ENCODE measurements at places on chromosomes 6 and 20.

DNA sequence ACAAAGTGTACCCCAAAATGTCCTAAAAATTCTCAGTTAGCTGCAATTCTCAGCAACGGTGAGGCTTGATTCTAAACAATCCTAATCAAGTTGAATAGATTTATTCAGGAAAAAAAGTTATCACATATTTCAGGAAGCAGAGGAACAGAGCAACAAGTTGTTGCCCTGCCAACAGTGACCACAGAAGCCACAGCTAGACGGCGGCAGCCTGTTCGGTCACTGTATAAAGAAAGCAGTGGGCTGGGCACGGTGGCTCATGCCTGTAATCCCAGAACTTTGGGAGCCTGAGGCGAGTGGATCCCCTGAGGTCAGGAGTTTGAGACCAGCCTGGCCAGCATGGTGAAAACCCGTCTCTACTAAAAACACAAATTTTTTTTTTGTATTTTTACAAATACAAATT is 171.2 kb upstream of the BMP5 start:
- peak; percentile 35 for DNase-seq

GRCh38 chr6:26324295-26324727 is 40.7 kb upstream of the BTN3A2 start:
- no peak for DNase-seq

DNA sequence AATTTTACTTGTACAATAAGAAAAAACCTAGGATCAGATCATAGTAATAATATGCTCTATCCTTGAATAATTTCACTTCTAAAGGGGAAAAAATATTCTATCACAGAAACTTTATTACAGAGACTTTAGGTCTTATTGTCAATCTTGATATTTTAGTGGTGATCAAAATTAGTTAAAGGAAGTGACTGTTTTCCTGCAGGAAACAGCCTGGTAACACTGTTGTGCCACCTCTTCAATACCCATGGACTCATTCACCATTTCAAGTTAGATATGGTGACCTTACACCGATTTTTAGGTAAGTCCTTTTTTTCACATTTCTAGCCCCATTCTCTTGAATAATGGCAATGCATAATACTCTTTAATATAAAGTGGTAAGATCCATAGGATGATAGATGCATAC is 99.2 kb downstream of the MTFR2 start:
- no peak for DNase-seq

- peak; percentile 56 for DNase-seq
These were observed 24.0 kb upstream of the NPBWR2 start for GRCh38 chr20:64131406-64131805.

- peak; percentile 78 for DNase-seq
These were observed 10.9 kb downstream of the ZNF217 start for GRCh38 chr20:53582574-53583351.

- DNase-seq, result no peak
These were observed 356.0 kb downstream of the HDGFL1 start for GRCh38 chr6:22925304-22925835.

DNA sequence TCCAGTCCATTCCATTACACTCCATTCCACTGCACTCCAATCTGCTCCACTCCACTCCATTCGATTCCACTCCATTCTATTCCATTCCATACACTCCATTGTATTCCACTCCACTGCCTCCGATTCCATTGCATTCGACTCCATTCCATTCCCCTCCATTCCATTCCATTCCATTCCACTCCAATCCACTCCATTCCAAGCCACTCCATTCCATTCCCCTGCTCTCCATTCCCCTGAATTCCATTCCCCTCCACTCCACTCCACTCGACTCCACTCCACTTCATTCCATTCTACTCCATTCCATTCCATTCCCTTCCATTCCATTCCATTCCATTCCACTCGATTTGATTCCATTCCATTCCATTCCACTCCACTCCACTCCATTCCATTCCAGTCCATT is 25.7 kb upstream of the DEFB125 start:
- DNase-seq, result no peak

DNA sequence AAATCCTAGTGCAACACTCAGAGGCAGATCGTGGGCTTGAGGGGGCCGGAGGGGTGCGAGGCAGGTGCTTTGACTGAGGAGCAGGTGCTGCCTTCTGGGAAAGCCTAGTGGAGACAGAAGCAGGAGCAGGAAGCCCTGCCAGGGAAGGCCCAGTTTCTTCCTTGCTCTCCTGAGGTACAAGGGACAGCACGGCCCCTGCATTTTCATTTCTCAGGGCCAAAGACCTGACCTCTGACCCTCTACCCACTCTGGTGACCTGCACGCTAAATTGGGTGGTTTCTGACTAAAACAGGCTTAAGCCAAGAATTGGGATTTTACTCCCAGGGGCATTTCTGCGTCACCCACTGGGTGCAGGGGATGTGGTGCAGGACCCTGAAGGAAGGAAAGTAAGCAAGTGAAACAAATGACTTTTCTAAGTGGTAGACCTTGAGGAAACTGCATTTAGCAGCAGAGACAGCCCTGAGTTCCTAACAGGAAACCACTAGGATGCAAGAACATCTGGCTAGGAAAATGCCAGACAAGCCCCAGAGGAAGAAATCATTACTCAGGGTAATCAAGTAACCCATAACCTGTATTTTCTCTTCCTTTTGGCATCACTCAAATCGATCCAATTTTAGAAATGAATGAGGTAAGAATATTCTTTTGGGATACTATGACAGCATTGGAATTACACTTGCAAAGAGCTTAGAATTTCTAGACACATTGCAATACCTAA is 141.7 kb downstream of the CD164 start:
- no peak for DNase-seq

DNA sequence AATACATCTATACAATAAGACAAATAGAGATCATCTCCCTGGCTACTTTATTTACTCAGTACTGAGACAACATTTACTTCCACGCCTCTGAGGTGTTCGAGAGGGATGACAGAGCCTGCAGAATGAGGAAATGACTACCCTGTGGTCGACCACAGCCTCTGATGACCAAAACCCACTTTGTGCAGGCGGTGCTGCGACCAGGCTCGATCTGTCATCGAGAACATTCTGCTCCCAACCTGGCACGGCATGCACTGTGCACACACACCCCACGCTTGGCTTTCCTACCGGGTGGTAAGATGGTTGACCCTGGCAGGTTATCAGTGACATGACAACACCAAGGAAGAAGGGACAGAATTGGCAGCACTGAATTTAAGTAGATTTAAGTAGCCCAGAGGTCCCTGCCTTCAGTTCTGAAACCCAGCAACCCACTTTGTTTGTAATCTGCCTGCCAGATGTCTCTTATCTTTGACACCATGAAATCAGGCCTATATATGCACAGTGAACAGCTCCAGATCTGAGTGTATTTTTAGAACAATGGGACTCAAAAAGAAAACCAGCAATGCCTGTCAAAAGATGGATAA is 42.6 kb downstream of the TTI1 start:
- peak; percentile 78 for DNase-seq

DNA sequence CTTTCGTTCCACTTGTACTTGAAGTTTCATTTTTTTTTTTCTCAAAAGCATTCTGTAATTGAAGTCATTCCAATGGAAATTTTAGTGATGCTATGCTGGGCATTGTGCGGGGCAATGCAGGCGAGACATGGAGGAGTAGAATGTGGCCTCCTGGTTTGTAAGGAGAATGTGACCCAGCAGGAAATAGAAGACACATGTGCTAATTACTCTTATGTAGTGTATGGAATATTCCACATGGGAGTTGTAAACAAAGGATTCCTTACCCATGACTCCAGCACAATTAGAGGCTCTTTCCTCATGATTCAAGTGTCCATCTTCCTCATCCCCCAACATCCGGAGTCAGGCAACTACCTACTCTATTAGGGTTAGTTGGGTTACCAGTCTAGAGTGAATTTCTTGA is 14.9 kb upstream of the RFPL4B start:
- DNase-seq, result peak; percentile 31

- peak; percentile 42 for DNase-seq
These were observed 1.2 kb downstream of the IFNGR1 start for GRCh38 chr6:137217801-137218472.

- no peak for DNase-seq
These were observed 2.1 kb downstream of the CDSN start for GRCh38 chr6:31118178-31118577.

- DNase-seq, result peak; percentile 65
These were observed 123.3 kb downstream of the KIF13A start for GRCh38 chr6:17863901-17864754.

DNA sequence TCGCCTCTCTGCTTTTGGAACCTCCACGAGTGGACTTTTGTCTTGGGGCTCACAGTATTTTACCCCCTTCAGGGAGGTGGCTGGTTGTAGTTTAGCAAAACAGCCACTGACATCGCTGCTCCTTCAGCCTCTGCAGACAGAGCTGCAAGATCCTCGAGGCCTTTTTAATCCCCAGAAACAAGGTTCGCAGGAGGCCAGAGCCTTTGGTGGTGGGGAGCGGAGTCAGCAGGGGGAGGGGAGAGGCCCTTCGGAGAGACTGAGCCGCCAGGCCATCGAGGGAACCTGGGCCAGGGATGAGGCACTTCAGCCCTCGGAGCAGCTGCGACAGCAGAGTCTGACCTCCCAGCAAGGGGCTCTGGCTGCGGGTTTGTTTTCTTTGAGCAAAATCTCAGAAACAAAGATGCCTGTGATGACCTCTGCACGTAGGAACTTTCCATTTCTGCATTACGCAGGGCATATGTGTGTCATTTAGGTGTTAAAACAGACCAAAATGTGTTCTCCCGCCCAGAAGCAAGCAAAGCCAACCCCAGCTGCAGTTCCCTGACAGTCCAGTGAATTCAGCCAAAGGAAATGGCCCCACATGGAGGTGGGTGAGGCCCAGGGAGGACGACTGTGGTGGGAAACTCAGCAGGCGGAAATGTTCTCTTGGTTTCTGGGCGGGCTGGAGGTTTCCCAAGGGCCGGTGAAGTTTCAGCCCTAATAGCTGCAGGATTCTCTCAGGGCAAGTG is 171.2 kb upstream of the SULF2 start:
- DNase-seq, result no peak

GRCh38 chr20:38267296-38267695 is 6.8 kb upstream of the KIAA1755 start:
- DNase-seq, result no peak

DNA sequence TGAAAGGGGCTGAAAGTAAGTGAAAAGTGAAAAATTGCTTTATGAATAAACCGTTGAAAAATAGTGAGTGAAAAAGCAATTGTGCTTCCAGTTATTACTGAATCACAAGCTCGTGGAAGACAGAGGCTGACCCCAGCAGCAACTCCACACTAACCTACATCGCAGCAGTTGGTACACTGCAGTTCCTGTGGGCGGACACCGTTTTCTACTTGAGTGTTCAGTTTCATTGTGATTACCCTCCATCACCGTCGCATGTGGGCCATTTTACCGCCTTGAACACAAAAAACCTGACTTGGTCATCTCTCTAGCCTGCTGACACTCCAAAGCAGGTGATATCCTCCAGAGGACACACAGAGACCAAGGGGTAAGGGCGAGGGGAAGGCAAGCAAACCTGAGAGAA is 28.4 kb downstream of the PRDM1 start:
- no peak for DNase-seq

GRCh38 chr6:158686791-158687381 is 37.0 kb downstream of the SYTL3 start:
- DNase-seq, result no peak

DNA sequence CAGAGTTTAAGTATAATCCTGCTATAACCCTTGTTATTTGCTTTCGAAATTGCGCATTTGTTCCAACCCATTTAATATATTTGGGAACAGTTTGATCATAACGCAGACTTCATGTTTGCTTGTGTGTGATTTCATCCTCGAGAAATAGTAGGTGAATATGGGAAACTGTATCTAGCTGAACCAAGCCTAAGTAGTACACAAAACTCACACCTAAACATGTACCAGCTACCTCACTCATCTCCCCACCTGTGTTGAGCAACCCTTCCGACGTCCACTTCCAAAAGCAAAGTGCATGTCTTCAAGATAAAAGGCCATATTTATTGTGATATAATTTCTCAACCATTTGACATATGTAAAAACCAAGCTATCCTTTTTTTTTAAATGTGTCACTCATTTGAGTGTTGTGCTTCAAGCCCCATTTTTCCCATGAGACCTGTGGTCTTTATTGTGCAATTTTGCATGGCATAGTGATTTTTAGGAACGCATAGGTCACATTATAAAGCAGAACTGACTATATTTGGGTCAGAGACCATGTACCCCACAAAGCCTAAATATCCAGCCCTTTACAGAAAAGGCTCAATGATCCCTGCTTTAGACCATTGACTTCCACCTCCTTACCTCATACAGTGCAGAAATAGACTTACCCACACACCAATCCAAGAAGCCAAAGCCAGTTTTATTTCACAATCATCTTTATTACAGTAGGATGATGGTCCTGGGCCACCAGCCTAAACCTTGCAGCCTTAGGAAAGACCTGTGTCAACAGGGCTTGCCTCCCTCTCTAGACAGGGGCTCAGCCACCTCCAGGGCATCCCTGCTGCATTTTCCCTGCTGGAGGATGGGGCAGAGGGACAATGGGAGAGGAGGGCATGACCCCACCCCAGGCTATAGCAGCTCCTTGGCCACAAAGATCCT is 7.1 kb downstream of the CCND3 start:
- no peak for DNase-seq

- no peak for DNase-seq
These were observed 1.7 kb downstream of the PPP1R10 start for GRCh38 chr6:30615219-30615957.

DNA sequence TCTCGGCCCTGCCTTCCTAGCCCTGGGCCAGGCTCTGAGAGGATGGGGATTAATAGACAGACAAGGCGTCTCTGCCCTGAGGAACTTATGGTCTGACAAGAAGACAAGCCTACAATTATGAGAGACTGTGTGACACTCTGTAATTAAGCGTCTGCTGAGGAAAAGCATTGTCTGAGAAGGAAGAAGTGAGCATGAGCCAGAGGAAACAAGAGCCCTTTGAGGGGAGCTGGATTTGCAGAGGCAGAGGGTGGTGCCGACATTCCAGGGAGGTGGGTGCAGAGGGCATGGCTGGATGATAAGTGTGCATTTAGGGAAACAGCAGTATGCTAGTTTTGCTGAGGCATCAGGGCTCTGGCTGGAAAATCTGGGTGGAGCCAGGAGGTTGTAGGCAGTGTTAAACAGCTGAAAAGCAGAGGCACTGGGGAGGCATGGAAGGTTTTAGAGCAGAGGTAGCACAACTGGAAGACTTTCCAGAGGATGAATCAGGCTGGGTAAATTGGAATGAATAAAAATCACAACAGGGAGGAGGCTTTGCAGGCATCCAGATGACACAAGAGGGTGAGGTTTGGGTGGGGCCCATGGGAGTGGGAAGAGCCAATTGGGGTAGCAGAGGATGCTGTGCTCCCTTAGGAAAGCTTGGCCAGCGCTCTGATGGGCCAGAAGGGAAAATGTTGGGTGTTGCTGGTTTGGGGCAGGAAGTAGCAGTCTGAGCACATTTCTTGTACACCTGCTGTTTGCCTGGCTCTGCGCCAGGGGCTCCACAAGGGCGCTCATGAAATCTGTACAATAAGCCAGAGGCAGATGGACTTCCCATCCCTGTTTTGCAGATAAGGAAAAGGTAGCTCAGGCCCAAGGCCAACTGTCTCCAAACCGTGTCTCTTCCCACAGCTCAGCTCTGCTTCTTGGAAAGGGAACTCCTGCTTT is 74.0 kb upstream of the MYL9 start:
- DNase-seq, result peak; percentile 74

- no peak for DNase-seq
These were observed 32.4 kb upstream of the ENPP4 start for GRCh38 chr6:46097366-46097765.

Measured in AG20443 (cell line).